ENCODE measurements at places on chromosomes 1 and 21.

- DNase-seq, result no peak
Observed at GRCh38 chr1:76250271-76250670, 175.7 kb downstream of the ST6GALNAC3 start.

DNA sequence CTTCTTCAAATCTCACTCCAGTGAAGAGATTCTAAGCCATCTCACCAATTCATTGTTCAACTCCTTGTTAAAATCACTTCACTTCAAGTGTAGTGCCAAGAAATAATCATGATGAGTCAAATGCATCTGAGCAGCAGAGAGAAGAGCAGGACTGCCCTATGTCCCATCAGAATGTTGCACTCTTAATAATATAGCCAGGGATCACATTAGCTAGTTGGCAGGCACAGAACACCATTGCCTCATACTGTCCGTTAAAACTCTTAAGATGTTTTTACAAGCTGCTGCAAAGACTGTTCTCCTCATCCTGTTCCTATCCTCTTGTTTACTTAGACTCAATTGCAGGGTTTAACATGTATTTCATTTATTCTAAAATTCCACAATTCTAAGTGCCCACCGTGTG, 432.9 kb downstream of the PLPP3 start:
- DNase-seq, result no peak

DNA sequence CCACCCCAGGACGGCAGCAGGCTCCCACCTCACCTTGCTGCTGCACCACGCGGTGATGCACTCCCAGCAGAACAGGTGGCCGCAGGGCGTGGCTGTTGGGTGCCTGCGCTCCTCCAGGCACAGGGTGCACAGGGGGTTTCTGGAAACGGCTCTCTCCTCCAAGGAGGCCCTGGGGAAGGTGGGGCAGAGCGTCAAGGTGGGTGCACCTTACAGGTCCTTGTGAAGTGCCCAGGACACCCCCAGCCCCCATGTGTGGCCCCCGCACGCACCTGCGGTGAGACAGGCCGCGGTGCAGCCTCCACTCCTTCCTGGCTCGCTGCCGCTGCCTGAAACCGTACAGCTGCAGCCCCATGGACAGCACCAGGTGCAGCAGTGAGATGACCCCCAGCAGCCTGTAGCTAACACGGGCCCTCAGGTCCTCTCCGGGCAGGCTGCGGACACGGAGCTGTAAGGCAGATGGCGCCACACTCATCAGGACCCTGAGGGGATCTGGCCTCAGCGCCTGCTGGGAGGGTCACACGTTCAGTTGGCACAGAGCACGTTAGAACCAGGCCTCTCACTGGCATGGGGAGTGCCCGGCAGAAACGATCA, 5.8 kb downstream of the PEX10 start:
- DNase-seq, result no peak

GRCh38 chr1:220889333-220889732, 10.1 kb downstream of the HLX start:
- no peak for DNase-seq

DNA sequence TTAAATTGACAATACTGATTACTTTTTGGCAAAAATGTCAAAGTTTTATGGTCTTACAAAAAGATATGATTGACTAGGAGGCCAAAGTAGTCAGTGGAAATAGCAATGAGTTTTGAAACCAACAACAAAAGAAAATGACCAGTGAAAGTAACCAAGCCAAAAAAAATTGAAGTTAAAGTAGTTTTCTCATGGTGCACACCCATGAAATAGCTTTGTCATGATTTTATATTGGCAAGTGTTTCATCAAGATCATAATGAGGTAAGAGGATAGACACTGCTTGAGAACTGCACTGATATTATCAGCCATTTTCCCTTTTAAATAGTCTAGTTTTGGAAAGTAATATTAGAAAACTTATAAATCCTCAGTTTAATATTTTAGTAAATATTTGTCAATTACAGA, 206.2 kb upstream of the ADAMTS5 start:
- DNase-seq, result no peak

DNA sequence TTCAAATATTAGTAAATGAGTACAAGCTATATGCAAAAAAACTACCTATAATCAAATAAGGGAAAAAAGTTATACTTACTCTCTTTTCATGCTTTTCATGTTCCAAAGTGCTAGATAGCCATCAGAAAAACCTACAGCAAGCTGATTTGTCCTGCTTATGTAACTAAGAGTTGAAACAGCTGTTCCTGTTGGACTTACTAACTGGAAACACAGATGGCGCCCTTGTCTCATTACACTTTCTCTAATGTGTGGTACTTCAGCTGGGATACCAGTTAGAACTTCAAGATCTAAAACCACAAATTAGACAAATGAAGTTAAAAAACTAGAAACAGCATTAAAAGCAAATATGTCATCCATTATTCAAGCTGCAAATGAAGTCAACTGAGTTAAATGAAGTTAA, 24.3 kb downstream of the AHCTF1 start:
- DNase-seq, result peak; percentile 60

DNA sequence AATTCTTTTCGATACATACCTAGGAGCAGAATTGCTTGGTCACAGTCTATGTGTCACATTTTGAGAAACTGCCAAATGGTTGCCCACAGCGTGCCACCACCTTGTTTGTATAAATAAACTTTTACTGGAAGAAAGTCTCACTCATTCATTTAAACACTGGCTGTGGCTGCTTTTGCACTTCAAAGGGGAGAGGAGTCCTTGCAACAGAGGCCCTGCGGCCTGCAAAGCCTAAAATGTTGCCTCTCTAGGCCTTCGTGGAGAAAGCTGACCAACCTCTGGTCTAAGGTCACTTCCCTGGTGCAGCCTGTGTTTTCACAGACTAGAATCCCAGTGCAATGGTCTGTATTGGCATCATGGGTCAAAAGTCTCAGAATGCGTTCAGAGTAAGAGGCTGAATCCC, 8.3 kb downstream of the RIPK4 start:
- no peak for DNase-seq

Data from natural killer cell (primary cell).